Heart left ventricle (tissue), 16 donors: ENCODE measurements at places on chromosomes 12 and 14.

- H3K4me1 ChIP-seq = no peaks in the 10 kb centered on the region
Measured at GRCh38 chr14:83873669-83874068, 1656.3 kb upstream of the FLRT2 start.

DNA sequence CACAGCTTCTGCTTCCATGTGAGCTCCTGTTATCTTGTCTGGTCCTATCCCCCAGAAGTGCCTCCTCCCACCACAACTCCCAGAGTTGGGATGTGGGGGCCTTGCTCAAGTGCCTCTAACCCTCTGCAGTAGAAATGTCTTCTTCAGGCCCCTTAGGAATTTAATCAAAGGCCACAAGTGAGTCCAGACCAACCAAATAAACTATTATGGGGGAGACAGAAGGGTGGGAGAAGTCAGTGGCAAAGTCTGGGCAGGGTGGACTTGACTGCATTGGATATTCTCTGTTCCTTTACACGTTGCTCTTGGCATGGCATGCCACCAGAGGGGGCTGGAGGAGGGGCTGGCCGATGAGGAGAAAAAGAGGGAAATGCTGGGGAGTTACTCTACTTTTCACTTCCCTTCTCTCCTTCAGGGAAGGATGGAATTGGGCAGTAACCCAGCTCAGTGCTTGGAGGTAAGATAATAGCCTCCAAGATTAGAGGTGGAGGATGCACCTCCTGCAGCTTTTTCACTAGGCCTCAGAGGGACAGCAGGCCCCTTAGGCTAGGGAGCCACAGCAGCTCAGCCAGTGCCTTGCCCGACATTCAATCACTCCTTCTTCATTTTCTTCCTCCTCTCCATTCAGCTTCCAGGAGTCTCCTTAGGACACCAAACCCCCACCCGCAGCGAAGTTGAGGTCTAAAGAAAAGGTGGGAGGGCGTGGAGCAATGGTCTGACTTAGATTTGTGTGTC, 1.2 kb upstream of the AP1G2 start:
- DNase-seq = no peak
- peaks cover 18% of the 10 kb centered on the region for H3K4me1 ChIP-seq
- no peaks in the 10 kb centered on the region for H3K36me3 ChIP-seq
- H3K4me3 ChIP-seq = no peak overlapping the region

- H3K27me3 ChIP-seq = no peaks in the 10 kb centered on the region
- no peak for DNase-seq
- H3K4me3 ChIP-seq = no peak overlapping the region
- no peaks in the 10 kb centered on the region for H3K4me1 ChIP-seq
Measured at GRCh38 chr12:90984114-90984513, 20.7 kb downstream of the EPYC start.

DNA sequence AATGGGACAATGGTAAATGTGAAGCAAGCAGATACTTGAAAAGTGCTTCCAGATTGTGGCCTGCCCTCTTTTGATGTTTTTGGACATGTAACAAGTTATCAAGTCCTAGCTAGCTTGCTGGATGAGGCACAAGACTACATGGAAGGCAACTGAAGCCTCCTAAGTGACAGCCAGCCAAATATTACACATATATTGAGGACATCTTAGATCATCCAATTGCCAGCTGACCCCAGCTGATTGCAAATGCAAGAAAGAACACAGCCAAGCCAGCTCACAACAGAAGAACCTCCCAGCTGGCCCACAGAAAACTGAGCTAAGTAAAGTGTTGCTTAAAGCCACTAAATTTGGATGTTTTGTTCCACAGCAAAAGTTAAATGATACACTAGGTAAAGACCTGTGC, 156.9 kb downstream of the SRGAP1 start:
- no peaks in the 10 kb centered on the region for H3K4me1 ChIP-seq
- H3K27ac ChIP-seq = no peak overlapping the region
- DNase-seq = no peak
- H3K27me3 ChIP-seq = no peaks in the 10 kb centered on the region

- no peaks in the 10 kb centered on the region for H3K4me1 ChIP-seq
- DNase-seq = no peak
- no peaks in the 10 kb centered on the region for H3K36me3 ChIP-seq
- H3K4me3 ChIP-seq = no peak overlapping the region
Measured at GRCh38 chr14:85002846-85003245, 527.1 kb upstream of the FLRT2 start.

GRCh38 chr14:24389226-24389848, 9.5 kb upstream of the NYNRIN start:
- peaks cover 7% of the 10 kb centered on the region for H3K4me1 ChIP-seq
- no peak for DNase-seq
- H3K27ac ChIP-seq = no peak overlapping the region
